Pancreas (tissue), 10 donors: ENCODE measurements at places on chromosomes 11 and 22. TPM values are rescaled to one million over a fixed set of nuclear protein-coding genes. Genes with fewer than 3 reads are reported as not detected.
A peak's percentile ranks its signal among the peaks of the same experiment; 100 is the strongest.

The HEPHL1 gene
- total RNA-seq: not detected

The APOL1 gene
- 5.7 TPM for total RNA-seq

The OR52E8 gene
- not detected for total RNA-seq

The SYNGR1 gene
- total RNA-seq: 12.2 TPM

The CHADL gene
- total RNA-seq: 1.7 TPM

GRCh38 chr11:73121692-73122091 lies 20.4 kb downstream of the FCHSD2 start:
- DNase-seq: no peak

- no peak for DNase-seq
Observed at GRCh38 chr11:133911171-133911570, 45.6 kb downstream of the IGSF9B start.

GRCh38 chr11:34313099-34313517 lies 44.7 kb downstream of the ABTB2 start:
- DNase-seq: no peak

DNA sequence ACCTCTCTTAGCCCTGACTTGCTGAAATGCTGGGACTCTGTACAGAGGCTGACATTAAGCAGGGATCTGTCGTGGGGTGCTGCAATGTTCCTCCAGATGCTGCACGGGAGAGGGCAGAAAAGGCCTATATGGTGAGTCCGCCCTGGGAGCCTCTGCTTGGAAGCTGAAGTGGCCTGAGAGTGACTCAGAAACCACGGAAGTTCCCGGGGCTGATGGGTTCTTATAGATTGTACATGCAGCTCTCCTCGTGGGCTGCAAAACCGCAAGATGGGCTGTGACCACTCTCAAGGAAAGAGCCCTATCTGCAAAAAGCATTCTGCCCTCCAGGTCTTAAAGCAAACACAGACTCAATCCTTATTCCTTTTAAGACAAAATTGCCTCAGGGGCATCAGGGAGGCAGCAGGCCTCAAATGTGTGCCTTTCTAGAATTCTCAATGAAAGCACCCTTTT lies 5.8 kb upstream of the SLC43A3 start:
- no peak for DNase-seq

DNA sequence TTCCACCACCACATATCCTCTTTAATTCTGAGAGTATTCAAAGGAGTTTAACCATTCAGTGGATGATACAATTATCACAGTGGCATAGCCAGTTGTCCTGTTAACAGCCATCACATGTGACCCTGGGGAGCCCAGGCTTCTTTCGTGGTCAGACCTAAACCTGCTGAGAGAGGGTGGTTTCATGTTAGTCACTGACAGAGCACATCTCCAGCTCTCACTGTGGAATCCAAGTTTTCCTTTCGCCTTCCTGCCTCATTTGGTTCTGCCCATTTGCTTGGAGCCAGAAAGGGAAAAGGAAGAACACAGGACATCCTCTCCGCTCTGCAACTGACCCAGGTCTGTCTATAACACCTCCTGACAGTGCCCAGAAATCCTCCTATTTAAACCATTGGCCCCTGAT lies 60.4 kb downstream of the MCHR1 start:
- DNase-seq: no peak

GRCh38 chr22:49468487-49469198 lies 359.0 kb downstream of the BRD1 start:
- DNase-seq: no peak

DNA sequence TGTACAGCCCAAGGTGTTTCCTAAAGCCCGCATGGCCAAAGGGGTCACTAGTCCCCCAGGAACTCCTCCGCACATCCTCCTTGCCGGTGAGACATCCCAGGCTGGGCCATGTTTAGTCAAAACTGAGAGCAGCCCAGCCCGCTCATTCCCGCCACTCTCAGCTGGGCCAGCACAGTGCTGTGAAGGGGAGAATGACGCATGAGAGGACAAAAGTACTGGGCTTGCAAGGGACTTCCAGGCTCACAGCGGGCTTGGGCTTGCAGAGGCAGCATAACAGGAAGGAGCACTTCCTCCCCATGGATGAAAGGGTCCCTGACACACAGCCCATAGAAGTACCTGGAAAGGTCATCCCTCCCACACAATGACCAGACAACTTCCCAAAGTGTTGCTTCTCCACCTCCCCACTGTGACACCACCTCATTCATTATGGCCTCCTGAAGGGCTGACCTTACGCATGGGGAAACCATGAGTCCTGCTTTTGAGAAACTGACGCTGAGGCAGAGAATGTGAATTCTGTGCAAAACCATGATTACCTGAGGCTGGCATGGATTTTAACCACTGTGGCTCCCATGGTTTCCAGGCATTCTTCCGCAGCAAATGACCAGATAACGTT lies 19.1 kb downstream of the ETS1 start:
- no peak for DNase-seq

GRCh38 chr11:76850815-76851214 lies 9.9 kb upstream of the ACER3 start:
- DNase-seq: no peak

DNA sequence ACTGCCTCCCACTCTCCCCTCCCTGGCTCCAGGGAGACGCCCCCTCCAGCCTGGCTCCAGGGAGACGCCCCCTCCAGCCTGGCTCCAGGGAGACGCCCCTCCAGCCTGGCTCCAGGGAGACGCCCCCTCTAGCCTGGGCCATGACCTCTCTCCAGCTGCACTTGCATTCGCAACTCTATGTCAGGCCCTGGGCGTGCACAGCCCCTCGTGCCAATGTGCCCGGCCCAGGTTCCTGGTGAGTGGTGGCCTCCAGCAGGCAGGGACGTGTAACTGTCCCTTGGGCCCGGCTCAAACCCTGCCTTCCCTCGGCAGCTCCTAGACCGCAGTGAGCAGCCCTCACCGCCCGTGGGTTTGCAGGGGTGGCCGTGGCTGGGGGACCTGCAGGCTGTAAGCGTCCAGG lies 6.9 kb downstream of the MUC6 start:
- DNase-seq: no peak

GRCh38 chr11:45371251-45372115 lies 85.3 kb upstream of the SYT13 start:
- DNase-seq: peak; percentile 75

DNA sequence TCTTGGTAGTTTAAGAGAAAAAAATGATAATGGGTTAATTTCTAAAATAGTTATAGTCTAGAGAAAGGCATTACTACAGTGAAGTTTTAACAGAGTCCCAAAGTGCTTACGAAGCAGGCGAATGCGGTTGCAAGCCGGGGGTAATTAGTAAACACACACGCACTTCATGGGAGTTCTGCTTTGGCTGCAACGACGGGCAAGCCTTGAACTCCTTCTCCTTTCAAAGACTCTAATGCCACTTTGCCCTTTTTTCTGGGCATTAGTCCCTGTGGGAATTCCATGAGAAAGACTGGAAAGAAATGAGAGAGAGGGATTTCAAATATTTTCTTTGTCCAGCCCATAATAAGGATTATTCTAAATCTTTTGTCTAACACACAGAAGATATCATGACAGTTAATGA lies 66.1 kb downstream of the TENM4 start:
- no peak for DNase-seq

GRCh38 chr11:131666617-131667016 lies 296.2 kb downstream of the NTM start:
- DNase-seq: no peak

DNA sequence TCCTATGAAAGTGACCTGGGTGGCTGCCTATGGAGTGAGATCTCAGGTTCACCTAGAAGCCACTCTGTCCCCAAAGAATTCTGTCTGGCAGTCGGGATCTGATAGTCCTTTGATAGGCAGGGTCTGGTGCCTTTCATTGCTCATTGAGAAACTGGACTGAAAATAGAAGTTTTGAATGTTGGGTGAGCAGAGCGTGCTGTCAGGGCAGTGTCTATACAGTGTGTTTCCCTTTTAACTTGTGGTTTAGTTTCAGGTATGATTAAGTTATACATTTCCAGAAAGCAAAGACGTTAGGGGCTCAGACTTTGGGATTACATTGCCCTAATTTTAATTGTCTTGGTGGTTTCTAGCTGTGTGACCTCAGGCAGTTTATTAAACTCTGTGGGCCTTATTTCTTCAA lies 111.3 kb upstream of the PAX6 start:
- DNase-seq: no peak

DNA sequence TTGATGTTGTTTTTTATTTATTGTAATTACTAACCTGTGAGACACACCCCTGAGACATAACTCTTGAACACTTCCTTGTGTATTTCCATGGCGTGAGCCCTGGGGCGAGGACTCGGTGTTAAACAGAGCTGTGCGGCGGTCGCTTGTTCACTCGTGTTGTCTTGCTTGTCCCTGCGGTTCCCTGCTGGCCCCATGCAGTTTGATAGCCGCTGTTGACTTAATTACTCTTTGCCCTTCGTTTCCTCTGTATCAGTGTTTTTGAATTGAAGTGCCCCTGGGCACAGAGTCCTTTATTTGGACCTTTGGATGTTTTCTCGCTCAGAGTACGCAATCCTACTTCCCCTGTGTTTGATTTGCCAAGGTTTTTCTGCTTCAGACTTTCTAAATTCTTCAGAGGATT lies 52.7 kb downstream of the TBC1D22A start:
- no peak for DNase-seq

DNA sequence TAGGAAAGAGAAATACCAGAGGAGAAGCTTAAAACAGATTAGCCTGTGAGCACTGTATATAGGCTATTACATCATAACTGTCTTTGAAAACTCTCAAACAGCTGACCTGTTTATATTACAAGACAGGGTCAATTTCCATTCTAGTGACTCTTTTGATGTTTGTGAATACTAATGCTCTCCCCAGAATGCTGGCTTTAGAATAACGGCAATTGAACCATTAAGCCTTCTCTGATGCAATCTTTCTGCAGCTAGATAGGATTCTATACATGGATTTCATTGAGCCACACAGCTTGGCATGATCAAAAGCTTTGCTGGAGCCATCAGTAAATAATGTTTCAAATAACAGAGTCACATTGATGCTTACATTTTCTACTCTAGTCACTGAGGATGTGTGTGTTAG lies 122.7 kb upstream of the FAT3 start:
- DNase-seq: no peak

DNA sequence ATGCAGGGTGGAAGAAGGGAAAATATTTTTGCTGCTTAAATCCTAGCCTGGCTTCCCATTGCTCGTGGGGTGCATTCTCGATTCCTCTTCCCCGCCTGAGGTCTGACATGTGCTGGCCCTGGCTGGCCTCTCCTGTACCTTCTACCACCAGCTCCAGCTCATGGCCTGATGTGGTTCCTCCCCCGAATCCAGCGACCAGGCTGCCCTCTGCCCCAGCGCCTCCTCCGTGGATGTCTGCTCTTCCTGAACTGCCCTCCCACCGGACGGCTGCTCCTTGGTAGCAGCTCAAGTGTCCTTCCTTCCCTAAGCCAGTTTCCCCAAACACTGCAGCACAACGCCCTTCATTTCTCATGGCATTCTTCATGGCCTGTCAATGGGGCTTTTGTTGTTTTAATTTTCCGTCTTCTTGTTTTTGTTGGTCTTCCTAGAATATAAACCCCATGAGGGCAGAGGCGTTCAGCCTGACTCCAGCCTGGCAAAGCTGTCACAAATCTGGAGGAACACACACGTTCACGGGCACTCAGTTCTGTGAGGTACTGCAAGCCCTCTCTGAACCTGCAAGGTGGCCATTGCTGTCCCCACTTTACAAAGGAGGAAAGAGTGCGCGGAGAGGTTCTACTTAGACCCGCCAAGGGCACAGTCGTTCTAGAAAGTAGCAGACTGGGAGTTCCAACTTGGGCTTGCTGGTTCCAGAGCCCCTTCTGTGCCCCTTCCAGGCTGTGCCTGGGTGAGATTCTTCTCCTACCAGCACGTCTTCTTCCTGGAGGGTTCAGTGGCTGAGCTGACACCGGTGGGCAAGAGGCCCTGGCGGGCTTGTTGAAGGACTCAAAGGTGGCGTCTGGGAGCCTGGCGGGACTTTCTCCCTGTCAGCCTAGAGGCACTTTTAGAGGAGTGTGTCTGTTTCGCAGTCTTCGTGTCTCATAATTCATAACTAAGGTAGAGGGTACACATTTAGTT lies 953 bp upstream of the LRP5 start:
- DNase-seq: no peak

GRCh38 chr11:9831122-9831521 lies 167.2 kb downstream of the SWAP70 start:
- no peak for DNase-seq

DNA sequence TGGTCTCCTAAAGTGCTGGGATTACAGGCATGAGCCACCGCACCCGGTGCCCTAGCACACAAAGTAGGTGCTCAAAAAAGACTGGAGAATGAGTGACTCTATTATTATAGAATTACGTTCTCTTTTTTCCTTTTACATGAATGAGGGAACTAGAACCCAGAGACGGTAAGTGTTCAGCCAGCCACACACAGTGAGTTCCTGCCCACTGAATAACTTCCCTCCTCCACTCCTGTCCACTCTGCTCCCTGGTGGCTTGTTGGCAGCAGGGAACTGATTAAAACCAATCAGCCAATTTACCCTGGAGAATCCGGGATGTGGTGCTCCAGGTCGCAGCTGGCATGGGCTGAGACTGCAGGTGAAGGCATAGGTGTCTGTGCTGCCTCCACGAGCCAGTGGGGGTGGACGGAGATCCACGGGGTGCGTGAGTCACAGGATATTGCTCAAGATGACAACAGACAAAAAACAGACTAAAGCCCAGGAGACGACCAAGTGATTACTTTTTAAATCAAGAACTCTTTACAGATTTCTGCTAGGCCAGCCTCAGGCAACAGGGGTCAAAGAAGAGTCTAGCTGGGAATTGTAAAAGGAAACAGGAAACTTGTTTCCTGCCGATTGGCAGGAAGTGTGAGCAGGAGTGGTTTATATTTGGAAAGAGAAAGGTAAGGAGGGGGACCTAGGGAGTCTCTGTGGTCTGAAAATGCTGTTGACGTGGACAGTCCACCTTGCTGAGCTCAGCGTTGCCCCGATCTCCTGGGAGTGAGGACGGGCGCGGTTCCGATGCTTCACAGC lies 95.2 kb upstream of the TP53I11 start:
- DNase-seq: no peak

GRCh38 chr22:20792966-20793728 lies 19.2 kb downstream of the SERPIND1 start:
- DNase-seq: no peak

DNA sequence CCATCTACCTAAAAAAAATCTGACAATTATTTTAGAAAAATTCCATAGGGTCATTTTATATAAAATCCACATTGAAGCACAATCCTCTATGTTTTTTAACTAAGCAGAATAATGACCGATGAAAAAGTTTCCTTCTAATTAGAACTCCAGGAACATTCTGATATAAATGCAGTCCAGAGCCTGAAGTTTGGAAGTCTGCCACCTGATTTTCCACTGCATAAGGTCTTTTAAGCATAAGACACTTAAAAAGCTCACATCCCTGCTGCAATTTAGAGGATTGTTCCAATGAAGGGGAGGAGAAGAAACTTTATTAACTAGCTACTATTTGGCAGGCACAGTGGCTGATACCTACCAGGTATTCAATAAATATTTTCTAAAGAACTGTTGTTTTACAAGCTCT lies 570.3 kb upstream of the ANO5 start:
- no peak for DNase-seq
